Fibroblast of upper back skin (primary cell): ENCODE measurements at places on chromosomes 12 and 14.

DNA sequence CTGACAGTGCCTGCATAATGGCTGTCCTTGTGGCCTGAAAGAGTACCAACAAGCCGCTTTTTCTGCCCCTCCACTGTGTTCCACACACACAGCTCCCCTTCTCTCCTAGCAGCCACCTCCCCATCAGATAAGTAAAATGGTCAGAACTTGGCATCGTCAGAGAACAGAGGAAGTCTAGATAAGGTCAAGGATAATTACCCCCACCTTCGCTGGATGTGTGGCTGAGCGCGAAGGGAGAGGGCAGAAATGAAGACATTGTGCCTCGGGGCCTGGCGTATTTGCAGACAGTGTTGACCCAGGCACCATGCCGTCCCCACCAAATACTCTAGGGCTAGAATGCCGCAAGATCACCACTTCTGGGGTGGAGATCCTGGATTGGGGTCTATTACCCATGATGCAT lies 30.6 kb downstream of the FBXO21 start:
- DNase-seq: no peak

- peak; percentile 57 for DNase-seq
These were observed 29.7 kb downstream of the CLEC1A start for GRCh38 chr12:10069099-10069498.

DNA sequence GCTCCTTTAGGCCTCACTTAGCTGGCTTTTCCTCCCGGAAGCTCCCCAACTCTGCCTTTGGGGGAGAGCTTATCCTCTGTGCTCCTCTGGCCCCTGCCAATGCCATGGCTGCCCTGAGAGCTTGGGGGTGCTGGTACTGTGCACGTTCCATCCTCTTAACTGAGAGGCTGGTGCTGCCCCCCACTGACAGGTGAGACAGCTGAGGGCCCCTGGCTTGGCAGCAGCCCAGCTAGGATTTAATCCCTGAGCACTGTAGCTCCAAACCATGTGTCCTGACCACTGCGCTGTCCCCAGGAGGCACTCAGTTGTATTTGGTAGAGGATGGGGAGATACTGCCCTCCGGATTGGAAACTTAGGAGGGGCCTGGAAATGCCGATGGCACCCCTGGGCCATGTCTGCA lies 46.1 kb downstream of the UBE3B start:
- no peak for DNase-seq

DNA sequence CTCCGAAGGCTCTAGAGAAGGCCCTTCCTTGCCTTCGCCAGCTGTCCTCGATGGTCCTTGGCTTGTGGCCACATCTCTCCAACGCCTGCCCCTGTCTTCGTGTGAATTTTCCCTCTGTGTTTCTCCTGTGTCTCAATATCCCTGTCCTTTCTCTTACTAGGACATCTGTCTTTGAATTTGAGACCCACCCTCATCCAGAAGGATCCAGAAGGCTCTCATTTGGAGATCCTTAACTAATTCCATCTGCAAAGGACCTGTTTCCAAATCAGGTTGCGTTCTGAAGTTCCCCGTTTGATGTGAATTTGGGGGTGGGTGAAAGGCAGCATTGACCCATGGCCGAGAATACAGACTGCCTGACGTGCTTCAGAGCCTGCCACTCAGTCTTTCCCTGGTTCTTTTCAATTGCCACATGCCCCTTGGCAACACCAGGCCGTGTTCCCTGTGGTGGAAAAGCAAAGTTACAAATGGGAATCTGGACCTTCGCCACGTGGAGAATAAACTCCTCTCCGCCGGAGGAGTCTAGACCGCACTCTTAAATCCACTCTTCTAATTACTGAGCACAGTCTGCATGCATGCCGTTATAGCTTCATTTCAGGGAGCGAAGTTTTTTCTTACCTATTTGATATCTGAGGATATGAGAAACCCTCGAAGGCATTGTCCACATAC lies 158.8 kb downstream of the TMEM132C start:
- DNase-seq: no peak

- DNase-seq: no peak
These were observed 140.1 kb downstream of the NRXN3 start for GRCh38 chr14:78310272-78310671.

DNA sequence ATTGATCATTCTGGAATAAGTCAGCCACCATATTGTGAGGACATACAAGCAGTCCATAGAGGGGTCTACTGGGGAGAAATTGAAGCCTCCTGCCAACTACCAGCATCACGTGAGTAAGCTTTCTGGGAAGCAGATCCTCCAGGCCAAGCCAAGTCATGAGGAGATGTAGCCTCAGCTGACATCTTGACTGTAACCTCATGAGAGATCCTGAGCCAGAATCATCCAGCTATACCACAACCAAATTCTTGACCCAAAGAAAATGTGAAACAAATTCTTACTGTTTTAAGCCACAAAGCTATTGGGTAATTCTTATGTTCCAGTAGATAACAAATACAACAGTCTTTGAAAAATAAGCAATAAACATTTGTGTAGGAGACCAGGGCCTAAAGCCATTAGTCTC lies 479.4 kb upstream of the DCN start:
- DNase-seq: peak; percentile 5

GRCh38 chr14:69616408-69616773 lies 5.0 kb downstream of the SUSD6 start:
- DNase-seq: no peak

DNA sequence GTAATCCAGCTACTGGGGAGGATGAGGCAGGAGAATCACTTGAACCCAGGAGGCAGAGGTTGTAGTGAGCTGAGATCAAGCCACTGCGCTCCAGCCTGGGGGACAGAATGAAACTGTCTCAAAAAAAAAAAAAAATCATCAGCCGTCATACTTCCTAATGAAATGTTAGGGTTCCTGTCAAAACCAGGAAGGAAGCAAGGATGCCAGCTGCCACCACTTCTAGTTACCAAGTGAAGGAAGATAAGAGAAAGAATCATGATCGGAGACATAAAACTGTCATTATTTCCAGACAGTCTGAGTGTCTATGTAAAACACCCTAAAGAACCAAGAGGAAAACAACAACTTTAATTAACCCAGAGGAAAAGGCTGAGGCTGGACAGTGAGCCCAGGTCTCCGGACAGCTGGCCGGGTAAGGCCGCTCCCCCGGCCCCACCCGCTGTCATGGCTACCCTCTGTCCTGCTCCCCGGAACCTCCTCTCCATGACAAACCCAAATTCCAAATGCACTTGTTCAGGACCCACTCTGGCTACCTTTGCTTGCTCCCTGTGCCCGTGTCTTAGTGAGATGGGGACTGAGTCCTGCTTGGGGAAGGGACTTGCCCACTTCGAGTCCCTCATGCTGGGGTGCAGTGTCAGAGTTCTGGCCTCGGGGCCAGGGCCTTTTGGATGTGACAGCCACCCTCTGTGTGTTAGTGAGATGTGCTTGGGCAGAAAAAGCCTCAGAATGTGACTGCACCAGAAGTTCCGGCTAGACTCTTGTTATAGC lies 29.0 kb downstream of the SLC6A12 start:
- no peak for DNase-seq

- DNase-seq: peak; percentile 4
These were observed 88.7 kb downstream of the HECTD1 start for GRCh38 chr14:31118892-31119291.

- DNase-seq: no peak
These were observed 7.8 kb downstream of the C1RL start for GRCh38 chr12:7101047-7101693.

GRCh38 chr14:101469382-101470247 lies 91.7 kb upstream of the DIO3 start:
- no peak for DNase-seq

GRCh38 chr14:103576371-103577024 lies 13.7 kb downstream of the COA8 start:
- DNase-seq: peak; percentile 58

DNA sequence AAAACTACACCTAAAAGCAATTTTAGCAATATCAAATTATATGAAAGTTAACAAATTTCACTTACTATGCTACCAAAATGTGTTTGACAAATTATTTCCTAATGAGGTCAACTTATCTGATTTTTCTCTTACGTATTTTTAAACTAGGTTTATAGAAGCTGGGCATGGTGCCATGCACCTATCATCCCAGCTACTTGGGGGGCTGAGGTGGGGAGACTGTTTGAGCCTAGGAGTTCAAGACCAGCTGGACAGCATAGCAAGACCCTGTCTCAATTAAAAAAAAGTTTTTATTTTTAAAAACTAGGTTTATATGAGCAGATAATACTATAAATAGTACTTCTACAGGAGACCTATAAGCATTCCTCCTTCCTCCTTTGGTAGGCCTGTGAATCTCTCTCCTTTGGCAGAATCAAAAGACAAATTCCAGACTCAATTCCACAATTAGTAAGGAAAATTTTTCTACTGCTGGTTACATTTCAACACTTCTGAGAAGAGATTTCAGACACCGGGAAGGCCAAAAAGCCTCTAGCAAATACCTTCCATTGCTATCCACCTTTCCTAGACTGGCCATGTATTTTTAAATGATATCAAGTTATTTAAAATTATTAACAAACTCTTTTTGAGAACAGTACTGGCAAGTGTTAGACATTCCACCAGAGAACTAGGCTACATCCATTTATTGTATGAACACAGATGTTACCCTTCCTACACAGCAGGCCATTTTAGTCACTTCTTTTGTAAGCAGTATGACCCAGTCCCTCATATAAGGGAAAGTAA lies 34.4 kb downstream of the CDK17 start:
- peak; percentile 30 for DNase-seq

GRCh38 chr12:56928262-56928661 lies 5.9 kb downstream of the SDR9C7 start:
- DNase-seq: peak; percentile 17

GRCh38 chr12:131437706-131438492 lies 273.0 kb upstream of the SFSWAP start:
- DNase-seq: no peak

- peak; percentile 19 for DNase-seq
These were observed 1.1 kb downstream of the CLEC14A start for GRCh38 chr14:38254571-38255407.

DNA sequence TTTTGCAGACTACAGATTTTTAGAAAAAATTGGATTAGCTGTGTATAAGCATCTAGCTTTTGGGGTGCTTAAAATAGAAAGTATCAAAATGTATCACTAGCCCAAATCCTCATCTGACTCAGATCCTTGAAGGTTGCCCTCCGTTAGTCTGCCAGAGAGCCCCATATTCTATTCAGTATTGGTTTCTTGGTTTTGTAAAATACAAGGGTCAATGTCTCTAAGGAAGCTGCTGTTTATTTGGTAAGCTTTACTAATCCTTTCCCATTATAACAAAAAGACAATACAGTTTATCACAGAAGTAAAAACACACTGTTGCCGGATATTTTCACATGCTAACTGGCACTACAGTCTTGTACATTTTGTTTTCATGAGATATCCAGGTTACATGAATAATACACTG lies 92.8 kb upstream of the PTHLH start:
- DNase-seq: no peak

DNA sequence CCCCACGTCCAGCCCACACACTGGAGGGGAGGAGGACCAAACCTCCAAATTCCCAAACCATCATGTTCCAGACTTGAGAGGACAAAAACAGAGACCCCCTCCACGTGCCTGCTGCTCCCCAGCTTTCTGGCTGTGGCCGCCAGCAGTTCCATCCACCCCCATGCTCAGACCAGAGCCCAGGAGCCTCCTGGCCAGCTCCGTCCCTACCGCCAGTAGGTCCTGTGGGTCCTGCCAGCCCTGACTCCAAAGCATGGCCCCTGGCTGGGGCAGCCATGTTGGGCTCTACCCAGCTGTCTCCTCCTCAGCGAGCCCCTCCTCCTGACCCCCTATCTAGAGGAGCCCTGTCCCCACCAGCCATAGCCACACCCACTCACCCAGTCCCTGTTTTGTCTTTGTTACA lies 227.3 kb upstream of the RTL1 start:
- DNase-seq: no peak

- no peak for DNase-seq
These were observed 9.9 kb downstream of the ESYT1 start for GRCh38 chr12:56137853-56138571.

- DNase-seq: peak; percentile 31
These were observed 15.6 kb upstream of the C14orf180 start for GRCh38 chr14:104563742-104564615.

DNA sequence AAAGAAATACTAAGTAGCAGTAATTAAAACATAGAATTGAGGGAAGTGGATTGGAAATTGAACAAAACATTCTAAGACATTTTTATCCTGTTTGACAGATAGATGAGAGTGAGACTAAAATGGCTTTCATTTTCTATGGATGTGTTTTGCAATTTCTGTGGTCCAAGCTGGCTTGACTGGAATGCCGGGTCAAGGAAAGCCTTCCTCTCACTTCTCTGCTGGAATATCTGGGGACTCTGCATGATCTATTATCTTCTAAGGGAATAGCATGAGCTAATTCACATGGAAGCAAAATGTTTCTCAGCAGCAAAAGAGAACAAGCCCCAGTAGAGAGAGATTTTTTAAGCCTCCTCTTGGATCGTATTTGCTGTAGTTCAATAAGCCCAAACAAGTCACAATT lies 407.9 kb upstream of the ATXN7L3B start:
- peak; percentile 8 for DNase-seq

DNA sequence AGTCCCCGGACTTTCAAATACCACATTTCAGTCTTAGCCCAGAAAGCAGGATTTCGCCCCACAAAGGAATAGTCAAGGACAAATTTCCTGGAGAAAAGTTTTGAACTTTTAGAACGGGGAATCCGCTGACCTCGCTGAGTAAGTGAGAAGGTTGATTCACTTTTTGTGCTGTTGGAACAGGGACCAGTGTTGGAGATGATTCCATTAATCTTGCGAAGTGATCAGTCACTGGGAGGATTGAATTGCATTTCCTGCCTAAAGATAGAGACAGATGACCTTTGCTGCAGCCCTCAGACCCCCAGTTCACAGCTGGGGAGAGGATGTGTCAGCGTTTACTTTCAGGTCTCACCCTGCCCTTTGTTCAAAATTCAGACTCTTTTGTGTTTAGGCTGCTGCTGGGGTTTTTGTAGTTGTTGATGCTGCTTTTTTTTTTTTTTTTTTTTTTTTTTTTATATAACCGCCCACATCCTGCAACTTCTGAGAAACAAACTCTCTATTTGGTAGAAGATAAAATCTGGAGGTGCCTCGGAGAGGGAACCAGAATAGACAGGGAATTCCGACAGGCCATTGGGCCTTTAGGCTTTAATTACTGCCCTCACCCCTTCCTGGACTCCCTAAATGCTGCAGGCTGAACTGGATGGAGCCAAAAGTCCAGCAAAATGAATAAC lies 9.8 kb upstream of the KDM2B start:
- peak; percentile 58 for DNase-seq

DNA sequence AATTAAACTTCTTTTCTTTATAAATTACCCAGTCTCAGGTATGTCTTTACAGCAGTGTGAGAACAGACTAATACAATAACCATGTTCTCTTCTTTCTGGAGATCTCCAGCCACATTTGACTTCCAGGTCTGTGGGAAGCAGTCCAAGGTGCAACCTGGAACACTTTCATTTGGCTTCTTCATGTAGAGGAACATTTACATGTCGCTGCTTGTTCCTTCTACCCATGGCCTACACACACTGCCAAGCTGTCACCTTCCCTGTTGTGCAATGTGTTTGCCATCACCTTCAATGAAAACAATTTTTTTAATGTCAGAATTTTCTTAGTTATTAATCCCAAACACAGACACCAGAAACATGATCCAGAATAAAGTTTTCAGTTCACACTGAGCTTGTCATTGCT lies 104.7 kb downstream of the PRKCH start:
- no peak for DNase-seq
